HAP-1 (cell line): ENCODE measurements at places on chromosomes 12 and 14.
A peak's percentile ranks its signal among the peaks of the same experiment; 100 is the strongest.

- no peak for DNase-seq
These were observed 161.3 kb downstream of the C12orf42 start for GRCh38 chr12:103334466-103334865.

DNA sequence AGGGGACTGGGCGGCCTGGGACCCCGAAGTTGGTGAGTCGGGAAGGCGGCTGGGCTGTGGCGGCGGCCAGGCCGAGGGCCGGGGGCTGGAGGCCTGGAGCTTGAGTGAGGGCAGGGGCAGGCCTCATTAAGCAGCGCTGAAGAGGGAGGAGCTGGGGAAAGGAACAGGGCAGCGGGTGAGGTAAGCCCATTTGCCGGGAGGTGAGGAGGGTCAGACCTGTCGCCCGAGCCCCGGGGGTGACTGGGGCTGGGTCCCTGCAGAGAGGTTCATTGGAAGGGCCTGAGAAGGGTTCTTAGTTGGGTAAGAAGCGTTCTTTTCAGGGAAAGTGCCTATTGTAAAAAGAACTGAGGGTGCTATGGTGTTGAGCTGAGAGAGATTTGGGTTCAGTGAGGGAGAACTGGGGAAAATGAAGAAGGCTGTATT, 441 bp downstream of the RAB5B start:
- peak; percentile 29 for DNase-seq

GRCh38 chr14:78637489-78637888, 467.3 kb downstream of the NRXN3 start:
- no peak for DNase-seq

GRCh38 chr12:115140981-115141655, 457.1 kb upstream of the TBX3 start:
- DNase-seq: no peak

DNA sequence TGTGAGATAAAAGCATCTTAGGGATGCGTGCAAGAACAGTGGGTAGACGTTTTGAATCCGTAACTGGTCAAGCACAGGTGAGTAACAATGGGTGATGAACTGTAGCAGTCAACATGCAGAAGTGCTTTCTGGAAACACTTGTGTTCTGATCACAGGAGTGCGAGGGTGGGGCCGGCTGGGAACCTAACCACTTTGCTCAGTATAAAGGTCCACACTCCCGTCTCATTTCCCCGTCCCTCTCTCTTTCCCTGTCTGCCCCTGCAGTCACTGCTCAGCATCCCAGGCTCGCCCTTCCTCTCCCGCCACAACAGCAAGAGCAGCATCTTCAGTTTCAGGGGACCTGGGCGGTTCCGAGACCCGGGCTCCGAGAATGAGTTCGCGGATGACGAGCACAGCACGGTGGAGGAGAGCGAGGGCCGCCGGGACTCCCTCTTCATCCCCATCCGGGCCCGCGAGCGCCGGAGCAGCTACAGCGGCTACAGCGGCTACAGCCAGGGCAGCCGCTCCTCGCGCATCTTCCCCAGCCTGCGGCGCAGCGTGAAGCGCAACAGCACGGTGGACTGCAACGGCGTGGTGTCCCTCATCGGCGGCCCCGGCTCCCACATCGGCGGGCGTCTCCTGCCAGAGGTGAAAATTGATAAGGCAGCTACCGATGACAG, 127.1 kb downstream of the FIGNL2 start:
- no peak for DNase-seq

DNA sequence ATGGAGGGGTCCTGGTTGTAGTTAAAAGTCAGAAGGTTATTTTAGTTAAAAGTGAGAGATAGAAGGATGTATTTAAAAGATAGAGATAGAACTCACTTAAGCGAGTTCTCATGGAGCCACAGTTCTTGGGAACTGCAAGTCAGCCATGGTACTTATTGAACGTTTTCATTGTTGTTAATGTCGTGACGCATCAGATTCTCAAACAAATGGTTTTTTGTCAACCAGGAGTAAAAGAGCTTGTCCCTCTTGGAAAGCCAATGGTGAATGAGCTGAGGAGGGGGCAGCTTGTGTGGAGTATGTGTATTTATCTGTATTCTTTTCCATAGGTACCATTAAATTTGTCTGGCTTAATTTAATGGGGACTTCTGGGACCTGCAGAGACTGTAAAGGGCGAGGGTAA, 68.6 kb downstream of the FIGNL2 start:
- no peak for DNase-seq

DNA sequence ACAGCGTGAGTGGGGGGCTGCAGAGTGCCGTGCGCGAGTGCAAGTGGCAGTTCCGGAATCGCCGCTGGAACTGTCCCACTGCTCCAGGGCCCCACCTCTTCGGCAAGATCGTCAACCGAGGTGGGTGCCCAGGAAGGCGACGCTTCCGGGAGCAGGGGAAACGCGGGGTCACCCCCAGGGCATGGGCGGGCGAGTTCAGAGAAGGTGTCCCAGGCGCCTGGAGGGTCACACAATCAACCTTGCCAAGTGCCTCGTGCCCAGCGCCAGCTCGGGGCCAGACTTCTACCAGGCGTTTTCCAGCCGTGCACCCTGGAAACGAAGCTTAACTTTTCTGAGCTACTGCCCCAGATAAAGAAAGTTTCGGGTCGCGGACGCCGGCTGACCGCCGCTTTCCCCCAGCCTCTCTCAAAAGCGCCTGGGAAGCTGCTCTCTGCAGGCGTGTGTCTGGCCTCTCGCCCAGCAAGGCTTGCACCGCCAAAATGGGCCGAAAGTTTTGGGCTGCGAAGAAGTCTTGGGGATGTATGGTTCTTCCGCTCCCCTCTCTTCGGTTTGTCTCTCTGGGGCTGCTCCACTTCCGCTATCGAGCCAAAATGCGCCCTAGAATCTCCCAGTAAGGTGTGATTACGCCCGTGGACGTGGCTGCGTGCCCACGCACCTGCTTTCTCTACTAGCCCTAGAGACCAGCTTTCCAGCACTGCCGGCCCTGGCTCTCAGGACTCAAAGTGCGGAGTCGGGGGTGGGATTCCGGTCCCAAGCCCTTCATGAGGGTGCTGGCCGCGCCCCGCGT, 1.7 kb downstream of the WNT1 start:
- DNase-seq: no peak

- no peak for DNase-seq
These were observed 35.3 kb downstream of the STX2 start for GRCh38 chr12:130803702-130804101.

DNA sequence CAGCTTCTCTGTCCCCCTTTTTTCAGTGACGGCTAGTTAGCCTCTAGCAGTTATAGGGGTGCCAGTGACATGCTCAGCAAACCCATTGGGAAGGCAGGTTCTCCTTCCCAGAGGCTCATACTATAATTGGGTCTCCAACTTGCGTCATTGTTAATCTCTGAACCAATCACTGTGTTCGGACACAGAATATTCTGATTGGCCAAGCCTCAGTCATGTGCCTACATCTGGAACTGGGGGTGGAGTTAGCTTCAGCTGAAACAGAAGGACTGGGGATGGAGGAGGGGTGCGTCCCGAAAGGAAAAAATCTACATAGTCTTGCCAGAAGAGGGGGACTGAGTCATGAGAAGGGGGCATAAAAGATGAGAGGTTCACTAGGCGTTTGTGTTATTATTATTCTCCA, 165.6 kb downstream of the SUDS3 start:
- no peak for DNase-seq

DNA sequence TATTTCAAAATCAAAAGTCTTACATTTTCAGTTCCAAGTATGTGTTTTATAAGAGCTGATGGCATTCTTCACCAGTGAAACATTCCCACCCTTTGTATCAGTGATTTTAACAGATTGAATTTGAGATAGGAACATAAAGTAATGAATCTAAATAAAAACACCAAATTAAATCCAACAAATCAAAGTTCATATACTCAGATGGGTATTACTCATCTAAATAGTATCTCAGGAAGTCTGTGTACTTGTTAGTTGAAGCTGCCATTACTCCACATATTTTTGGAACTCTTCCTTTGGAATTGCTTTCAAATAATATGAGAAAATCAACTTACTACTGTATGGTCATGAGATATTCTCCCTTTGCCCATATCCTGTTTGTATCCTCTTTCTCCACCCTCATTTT, 89.1 kb downstream of the MIA2 start:
- DNase-seq: no peak

DNA sequence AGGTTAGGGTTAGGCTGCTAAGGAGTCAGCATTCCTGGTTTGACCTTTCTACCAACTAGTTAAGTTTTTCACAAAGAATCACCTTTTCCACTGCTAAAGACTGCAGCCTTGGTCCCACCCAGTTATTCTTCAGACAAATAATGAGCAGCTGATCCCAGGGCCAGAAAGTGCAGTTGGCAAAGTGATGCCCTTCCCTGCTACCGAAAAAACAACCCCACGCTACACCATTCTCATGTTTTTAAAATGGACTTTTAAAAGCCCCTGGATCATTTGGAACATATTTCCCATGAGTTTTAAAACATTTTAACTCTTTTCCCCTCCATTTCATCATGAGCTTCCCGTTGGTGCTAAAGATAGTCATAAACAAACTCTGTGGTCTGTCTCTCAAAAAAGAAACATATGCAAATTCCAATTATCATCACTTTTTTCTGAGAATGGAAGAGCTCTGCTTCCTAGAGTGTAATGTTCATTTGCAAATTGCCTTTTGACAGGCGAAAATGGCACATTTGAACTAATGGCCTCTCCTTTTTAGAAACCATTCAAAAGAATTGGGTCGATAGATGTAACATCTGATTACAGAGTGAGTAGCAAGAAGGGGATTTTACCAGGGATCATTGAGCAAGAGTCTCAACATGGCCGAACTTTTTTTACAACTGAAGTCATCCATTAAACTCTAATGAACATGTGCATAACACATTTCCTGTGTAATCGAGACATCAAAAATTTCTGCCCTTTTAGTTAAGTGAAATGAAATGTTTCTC, 129.3 kb upstream of the RAP1B start:
- no peak for DNase-seq

- no peak for DNase-seq
These were observed 504.1 kb downstream of the RPL10L start for GRCh38 chr14:46147452-46147851.

DNA sequence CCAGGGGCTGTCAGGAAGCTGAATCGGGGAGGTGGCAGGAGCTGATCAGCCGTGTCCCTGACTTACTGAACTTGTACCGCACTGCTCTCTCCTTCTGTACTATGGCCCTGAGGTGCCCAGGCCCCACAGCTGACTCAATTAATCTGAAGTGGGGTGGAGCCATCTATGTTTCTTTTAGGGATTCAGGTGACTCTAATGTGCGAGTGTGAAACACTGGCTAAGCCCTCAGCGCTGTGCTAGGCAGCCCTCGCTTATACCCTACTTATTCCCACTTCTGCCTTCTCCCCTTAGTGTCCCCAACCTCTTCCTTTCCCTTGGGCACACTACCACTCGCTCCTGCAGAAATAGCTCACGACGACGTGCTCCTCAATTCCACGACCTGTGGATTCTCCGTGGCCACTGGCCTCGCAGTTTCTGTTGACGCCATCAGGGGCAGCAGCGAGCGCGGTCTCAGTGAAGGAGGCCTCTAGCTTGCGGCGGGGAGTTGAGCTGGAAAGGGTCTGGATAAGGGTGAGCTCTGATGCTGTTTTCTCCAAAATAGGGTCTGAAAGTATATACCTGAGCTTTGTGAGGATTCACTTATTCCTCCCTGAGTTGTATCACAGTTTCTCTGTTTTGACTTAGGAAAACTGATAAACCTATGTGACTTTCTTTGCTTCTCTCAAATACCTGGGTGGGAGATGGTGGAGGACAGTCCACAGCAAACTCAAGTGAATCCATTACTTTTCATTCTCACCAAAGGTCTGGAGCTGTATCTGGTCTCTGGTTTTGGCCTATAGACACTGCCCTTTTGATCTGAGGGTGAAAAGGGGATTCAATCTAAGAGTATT, 167.6 kb downstream of the SLC41A2 start:
- peak; percentile 77 for DNase-seq

DNA sequence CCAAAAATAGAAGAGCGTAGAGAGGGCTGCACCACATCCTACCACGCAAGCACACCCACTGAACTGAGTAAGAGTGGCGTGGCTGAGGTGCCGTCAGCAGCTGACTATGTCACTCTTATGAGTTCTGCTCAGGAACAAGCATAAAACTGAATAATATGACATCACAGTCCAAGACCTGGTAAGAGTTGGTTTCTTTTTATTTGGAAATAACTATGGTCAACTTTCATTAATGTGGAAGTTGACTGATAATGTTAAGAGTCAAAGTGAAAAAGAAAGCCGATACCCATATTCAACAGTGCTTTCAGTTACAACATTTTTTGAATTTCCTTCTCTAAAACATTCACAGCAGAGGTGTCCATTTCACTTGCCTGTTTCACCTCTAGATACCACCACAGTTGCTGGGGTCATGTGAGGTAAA, 44.6 kb downstream of the GNS start:
- no peak for DNase-seq

- DNase-seq: no peak
These were observed 36.3 kb downstream of the DTX1 start for GRCh38 chr12:113092607-113093408.

- no peak for DNase-seq
These were observed 229.4 kb downstream of the DUSP6 start for GRCh38 chr12:89122852-89123251.

GRCh38 chr14:92846162-92846897, 52.2 kb downstream of the GOLGA5 start:
- DNase-seq: no peak

DNA sequence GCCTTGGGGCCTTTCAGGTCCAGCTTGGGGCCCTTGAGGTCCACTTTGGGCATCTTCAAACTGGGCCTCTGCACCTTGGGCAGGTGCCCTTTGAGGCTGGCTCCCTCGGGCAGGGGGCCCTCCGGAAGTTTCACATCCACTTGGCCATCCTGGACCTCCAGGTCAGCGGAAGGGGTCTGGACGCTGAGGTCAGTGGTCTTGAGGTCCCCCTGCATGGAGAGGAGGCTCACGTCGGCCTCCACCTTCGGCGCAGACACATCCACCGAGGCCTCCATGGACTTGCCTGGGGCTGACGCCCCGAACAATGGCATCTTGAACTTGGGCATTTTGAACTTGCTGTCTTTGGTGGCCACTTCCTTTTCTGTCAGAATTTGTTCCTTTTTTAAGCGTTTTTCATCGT, 25.1 kb downstream of the AHNAK2 start:
- DNase-seq: no peak

DNA sequence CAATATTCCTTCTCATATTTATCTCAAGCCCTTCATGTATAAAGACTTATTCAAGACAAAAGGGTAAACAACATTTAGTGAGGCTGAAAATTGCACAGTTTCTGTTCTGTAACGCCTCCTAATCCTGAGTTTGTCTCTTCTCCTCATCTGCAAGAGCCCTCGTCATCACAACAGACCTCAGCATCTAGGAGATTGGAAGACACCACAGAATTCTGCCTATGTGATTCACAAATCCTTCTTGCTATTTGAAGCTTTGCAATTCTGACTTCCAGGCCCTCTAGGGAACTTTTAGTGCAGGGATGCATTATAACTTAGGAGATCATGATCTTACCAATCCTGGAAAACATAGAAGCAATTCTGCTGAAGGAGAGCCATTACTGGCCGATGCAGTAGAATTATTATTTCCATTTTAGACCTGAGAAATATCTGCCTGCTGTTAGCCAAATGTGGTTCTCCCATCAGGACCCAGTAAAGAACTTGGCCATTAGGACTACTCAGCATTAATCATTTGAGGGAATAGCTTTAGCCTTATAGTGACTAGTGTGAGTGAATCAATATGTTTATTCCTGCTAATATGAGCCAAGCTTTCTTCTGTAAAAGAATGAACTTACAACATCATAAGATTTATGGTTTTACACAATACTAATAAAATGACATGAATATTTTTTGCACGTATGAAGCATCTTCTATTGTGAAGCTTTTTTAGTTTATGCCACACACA, 119.5 kb downstream of the ANO4 start:
- DNase-seq: no peak
